Stimulated activated CD8-positive, alpha-beta memory T cell treated with anti-CD3 and anti-CD28 coated beads, Interleukin-2, amount 100 ng/mL, for 1 hour (primary cell): ENCODE measurements at places on chromosomes 2 and 18.

GRCh38 chr2:166454006-166454595 lies 39.9 kb downstream of the SCN7A start:
- no peak for DNase-seq

DNA sequence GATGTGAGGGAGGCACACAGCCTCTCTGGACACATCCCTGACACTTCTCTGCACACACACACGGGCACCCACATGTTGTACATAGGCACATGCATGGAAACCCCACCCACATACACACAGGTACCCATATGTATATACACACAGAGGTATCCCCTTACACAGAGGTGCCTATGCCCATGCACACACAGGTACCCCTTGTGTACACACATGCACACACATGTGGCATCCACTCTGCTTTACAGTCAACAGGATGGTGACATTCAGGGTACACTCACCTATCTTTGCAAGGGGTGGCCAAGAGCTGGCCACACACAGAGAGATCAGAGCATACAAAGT lies 59.5 kb downstream of the FAM168B start:
- DNase-seq: no peak

DNA sequence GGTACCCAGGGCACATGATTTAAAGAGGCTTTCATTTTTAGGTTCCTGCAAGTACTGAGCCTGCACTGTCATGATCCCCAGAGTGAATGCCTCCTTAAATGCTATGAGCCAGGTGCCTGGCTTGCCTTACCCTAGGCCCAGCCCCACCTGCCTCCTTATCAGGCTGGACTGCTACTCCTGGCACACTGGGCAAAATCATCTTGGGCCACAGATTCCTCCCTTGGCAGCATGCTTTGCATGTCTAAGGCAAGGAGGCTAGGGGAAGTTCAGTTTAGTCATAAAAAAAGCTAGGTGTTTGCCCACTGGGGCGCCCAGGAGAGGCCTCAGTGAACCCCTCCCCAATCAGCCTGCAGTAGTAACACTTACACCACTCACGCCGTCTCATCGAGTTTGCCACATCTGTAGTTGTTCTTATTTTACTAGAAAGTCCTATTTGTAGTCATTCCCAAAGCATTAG lies 45.1 kb downstream of the LBH start:
- no peak for DNase-seq

DNA sequence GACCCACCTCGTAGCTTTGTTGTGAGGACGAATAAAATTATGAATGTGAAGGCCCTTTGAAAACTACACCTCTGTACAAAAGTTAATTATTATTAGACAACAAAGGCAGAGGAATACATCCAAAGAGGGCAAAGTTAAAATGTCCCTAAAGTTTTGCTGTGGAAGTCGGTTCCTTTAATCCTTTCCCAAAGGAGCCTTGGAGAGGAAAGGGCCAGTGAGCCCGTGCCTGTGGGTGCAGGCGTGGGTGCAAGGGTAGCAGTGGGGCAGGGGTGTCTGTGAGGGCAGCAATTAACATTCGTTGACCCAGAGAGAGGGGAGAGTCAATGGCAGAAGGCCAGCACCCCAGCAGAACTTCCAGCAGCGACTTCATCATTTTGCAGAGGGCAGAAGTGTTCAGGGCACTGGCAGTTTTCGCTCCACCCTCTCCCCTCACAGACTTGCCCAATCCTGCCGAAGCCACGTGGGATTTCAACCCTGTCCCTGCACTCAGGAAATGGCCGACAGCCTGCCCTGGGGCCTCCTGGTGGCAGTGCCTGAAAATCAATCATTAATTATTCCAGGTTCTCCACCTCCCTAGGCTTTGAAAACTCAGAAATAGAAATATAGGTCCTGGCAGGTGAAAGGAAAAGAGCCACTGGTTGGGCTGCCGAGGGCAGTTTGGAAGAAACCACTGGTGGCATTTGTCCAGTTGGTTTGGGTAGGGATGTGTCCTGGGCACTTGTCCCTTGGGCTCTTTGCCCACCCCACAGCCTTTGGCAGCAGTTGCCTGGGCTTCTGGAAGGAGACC lies 4.2 kb upstream of the PAX8 start:
- DNase-seq: no peak

DNA sequence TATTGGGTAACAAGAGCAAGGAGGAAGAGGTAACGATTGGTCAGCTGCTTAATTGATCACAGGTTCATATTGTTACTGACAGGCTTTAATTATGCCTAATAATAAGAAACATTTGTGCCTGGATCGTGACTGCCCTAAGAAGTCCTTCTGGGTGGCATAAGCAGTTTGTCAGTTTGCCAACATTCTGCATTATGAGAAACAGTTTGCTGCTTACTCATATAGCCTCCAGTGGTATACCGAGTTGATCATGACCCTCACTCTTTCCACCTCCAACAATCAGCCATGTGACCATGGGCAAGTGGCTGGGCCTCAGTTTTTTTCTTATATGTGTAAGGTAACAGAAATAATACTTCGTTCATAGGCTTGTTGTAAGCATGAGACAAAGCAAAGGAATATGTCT lies 96.6 kb upstream of the CABLES1 start:
- no peak for DNase-seq

- no peak for DNase-seq
These were observed 95.9 kb downstream of the ZCCHC2 start for GRCh38 chr18:62618735-62619134.

GRCh38 chr18:57430079-57431001 lies 4.8 kb upstream of the ONECUT2 start:
- DNase-seq: no peak

- DNase-seq: no peak
These were observed 50.0 kb downstream of the SFXN5 start for GRCh38 chr2:73021371-73022010.

DNA sequence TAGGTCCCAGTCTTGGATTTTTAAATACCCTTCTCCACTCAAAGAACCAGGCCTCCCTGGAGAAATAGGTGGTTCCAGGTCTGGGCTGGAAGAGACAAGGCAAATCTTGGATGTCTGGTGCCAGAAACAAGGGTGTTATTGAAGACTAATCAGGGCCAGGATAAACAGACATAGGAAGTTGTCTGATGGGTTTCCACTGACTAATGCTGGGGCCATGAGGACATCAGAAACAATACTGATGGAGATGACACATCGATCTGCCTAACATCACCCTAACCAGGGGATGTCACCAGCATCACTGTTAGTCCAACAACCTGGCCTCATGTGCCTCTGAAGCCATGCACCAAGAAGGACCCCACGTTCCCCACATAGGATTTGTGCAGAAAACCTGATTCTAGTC lies 42.5 kb upstream of the GLI2 start:
- DNase-seq: no peak

- no peak for DNase-seq
These were observed 2.1 kb upstream of the B3GNT7 start for GRCh38 chr2:231393149-231394131.

DNA sequence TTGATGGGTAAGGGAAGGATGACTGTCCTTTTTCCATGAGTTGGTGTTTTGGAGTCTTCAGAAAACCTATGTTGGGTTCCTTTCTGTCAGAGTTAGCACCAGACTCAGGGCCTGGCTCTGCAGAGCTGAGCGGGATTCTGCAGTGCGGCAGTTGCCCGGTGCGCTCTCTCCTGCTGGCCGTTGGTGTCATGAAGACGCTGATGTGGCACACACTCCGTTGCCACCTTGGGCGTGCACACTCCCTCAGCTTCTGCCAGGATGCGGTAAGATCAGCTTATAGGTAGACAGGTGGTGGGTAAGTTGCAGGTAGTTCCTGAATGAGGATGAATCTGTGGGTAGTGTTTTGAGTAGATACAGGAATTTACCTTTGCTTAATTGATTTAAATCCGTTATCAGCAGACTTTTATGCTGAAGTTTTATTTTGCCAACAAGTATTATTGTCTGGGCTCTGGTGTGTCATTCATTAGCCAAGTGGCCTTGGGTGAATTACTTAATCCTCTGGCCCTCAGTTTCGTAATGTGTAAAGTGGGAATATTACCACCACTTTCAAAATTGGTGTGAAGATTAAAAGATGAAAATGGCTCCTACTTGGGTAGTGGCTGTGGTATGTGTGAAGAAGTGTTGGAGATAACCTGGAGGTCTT lies 26.8 kb downstream of the DGKD start:
- no peak for DNase-seq

- no peak for DNase-seq
These were observed 111.3 kb upstream of the SLC14A2 start for GRCh38 chr18:45503990-45504389.

GRCh38 chr2:157085522-157085921 lies 172.0 kb upstream of the GALNT5 start:
- DNase-seq: no peak

DNA sequence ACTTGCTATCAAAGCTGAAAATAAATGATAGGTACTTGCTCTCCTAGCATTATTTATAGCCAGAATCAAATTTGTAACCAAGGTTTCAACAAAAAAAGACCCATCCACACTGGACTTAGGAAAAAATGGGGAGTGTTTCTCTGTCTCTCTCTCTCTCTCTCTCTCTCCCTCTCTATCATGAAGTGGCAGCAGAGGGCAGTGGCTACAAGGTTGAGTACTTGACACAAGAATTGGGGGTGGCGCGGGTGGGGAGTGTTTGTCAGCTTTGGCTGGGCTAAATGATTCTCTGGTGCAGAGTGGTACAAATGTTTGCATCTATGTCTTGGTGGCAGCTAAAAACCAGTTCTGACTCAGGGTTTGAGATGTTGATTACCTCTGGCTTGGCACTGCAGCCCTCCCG lies 85.0 kb downstream of the RBM43 start:
- no peak for DNase-seq

- DNase-seq: no peak
These were observed 30.4 kb downstream of the LBH start for GRCh38 chr2:30261695-30262211.

GRCh38 chr18:44911773-44912172 lies 231.1 kb downstream of the SETBP1 start:
- no peak for DNase-seq

- no peak for DNase-seq
These were observed 439.4 kb upstream of the CDH19 start for GRCh38 chr18:67043276-67043675.
